ENCODE measurements at places on chromosomes 13 and 19.

DNA sequence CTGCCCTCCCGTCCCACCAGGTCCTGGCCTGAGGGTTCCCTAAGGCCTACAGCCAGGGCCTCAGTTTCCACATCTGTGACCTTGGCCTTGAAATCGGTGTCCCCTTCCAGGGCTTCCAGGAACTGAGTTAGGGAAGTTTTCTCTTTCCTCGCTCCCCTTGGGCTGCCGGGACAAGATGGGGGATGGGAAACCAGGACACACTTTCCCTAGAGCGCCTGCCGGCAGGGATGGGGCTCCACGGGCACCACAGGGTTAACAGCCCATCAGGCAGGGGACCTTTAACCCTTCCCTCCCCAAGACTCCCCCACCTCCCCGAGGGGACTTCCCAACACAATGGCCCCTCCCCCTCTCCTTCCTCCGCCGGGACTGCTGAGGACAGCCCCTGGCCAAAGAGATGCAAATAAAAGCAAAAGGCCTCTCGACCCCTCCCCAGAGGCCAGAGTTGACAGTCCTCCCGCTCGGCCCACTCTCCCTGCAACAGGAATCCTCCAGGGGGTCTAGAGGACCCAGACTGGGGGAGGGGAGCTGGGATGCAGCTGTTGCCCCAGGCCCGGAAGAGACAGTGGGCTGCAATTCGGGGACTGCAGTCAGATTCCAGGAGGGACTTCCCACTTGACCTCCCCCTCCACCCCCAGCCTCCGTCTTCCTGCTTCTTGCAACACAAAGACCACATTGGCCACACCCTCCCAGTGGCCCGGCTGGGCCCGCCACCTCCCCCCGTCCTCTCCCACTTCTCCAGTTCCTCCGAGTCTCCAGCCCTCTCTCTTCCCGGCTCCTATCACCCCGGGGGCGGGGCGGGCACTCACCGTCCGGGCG is 3.4 kb downstream of the BBC3 start:
- no peak for DNase-seq

- no peak for DNase-seq
Measured at GRCh38 chr19:34867631-34868030, 59.1 kb upstream of the ZNF30 start.

- DNase-seq, result no peak
Measured at GRCh38 chr19:4977299-4978174, 8.6 kb downstream of the KDM4B start.

DNA sequence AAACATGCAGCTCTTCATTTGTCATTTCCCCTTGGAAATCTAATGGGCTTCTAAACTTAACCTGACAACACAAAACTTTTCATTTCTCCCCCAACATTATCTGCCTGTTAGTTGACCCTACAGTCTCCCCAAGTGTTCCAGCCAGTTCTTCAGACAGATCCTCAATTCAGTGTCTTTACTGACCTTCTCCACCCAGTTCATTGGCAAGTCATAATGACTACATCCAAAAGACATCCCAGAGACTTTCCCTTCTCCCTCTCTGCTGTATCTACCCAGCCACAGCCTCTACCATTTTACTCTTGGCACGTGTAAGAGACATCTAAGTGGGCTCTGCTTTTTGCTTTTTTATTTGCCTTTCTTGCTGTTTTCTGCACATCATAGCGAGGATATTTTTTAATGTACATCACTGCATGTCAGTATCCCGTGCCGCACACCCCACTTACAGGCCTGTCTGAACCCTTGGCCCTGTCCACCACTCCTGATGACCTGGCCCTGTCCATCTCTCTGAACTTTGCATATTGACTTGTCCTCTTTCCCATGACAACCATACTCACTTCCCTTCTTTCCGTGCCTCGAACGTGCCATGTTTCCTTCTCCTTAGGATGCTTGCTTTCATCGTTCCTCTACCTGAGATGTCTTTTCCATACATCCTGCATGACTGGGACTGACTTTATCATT is 391.9 kb downstream of the IRS2 start:
- no peak for DNase-seq

DNA sequence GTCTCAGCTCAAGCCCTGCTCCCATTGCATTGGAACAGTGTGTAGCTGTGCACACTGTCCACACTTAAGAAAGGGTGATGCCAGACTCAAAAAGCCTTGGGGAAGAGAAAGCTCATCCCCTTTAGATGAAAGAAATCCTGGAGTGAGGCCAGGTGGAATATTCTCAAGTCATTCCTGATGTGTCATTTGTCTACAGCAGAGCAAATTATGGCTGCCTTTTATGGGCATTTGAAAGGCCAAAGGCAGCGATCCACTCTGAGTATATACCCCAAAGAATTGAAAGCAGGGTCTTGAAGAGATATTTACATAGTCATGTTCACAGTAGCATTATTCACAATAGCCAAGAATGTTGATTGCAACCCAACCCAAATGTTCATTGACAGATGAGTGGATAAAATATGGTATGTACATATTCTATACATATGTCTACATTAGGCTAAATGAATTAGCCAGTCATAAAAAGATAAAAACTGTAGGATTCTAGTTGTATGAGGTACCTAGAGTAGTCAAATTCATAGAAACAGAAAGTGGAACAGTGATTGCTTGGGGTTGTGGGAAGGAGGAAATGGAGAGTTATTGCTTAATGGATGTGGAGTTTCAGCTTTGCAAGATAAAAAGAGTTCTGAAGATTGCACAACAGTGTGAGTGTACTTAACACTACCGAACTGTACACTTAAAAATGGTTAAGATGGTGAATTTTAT is 214.9 kb downstream of the KCNRG start:
- DNase-seq, result no peak

GRCh38 chr19:35716801-35717664 is 770 bp upstream of the KMT2B start:
- DNase-seq, result peak; percentile 94

DNA sequence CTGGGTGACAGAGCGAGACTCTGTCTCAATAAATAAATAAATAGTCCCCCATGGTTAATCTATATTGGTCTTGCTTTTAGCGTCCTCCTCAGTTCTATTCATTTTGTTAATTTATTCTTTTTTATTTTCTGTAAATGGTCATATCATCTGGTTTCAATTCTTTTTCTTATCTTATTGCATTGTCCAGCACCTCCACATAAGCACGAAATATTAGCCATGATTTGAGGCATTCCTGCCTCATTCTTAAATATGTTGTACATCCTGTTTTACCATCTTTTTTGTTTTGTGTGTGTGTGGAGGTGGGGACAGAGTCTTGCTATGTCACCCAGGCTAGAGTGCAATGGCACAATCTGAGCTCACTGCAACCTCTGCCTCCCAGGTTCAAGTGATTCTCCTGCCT is 24.6 kb upstream of the CCDC124 start:
- no peak for DNase-seq

GRCh38 chr13:31850041-31850555 is 110.8 kb downstream of the RXFP2 start:
- no peak for DNase-seq

DNA sequence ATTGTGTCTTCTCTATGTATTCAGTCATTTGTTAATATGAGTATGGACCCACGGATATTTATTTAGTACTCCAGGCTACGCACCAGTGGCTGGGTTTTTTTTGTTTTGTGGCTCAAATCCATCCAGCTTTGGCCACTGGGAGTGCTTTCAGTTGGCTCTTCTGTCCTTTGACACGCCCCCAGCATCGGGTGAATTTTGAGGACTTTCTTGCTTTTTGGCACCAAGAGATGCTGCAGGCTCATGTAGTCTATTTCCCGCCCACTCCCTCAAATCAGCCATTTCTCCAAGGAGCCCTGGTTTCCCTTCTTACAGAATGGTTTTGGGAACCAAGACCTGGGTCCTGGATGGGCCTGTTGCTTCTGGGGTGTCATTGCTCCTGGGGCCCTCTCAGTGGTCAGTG is 55.8 kb downstream of the SMARCA4 start:
- DNase-seq, result no peak

DNA sequence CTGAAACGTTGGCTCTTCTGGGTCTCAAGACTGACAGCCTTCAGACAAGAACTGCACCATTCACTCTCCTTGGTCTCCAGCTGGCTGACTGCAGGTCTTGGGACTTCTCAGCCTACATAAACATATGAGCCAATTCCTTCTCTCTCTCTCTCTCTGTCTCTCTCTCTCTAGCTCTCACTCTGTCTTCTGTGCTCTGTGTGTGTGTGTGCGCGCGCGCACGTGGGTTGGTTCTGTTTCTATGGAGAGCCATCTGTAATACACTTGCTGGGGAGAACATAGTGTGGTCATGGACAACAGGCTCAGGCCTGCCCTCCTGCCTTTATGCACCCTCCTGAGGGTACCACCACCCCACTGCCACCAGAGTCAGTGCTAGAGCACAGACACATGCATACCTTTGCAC is 13.7 kb upstream of the SERPINE3 start:
- DNase-seq, result no peak

DNA sequence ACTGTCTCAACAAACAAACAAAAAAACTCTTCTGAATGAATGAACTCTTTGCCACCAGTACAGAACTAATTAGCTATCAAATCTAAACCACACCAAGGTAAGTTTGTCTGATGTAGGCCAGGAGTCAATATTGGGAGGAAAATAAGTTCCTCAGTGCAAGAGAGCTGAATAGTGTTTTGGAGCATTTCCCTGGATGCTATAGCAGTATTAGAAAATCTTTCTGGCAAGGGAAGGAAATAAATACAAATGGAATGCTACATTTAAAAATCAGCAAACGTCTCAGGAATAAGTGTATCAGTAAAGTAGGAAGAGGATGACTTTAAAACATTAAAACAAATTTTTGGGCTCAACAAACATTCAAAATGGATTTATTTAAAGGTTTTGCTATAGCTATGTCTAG is 81.3 kb upstream of the TMTC4 start:
- no peak for DNase-seq

DNA sequence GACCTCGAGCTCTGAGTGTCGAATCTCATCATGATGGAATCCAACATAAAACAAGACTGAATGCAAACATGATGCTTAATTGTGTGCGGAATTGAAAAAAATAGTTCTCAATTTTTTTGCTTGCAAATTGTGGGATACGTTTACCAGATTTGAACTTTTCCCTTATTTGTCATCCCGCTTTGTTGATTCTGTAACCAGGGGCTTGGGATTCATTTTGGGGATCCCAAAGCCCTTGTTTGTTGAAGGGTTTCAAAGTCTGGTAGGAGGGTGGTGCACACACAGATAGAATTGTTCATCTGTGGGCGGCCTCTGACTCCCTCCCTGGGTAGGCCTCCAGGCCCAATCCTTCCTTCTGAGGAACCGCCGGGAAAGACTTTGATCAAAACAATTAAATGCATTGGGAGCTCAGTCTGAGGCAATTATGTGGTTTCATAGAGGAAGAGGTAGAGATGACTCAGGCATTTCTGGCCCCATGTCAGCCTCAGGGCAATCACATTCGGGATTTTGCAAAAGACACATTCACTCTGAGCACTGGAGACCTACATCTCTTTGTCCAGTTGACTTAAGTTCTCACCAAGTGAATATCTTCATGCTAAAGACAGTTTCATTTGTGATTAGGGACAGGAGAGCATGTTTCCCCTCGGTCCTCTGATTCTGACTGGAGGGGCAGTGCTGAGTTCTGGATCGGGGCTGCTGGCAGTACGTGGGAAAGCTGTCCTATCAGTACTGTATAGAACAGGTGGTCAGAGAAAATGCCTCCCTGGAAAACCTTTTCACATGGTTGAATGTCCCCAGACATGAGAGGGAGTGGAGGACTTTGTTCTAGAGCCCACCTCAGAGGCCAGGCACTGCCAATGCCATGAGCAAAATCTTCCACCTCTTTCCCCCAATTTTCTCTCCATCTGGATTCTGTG is 27.8 kb upstream of the IGFL4 start:
- no peak for DNase-seq

DNA sequence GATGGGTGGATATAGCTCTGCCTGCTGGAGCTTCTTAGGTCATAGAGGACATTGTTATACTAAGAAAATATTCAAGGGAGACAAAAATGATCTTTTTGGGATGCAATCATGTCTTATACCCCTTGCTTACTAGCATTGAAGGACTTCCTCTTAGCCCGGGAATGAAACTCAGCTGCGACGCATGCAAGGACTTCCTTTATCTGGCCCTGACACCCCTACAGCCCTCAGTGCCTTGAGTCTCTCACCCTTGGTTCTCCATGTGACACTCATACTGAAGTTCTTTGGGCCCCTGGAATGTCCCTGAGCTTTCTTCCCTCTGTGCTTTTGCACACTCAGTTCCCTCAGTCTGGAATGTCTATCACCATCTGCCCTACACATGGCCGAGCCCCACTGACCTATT is 72.5 kb upstream of the MTIF3 start:
- DNase-seq, result no peak

DNA sequence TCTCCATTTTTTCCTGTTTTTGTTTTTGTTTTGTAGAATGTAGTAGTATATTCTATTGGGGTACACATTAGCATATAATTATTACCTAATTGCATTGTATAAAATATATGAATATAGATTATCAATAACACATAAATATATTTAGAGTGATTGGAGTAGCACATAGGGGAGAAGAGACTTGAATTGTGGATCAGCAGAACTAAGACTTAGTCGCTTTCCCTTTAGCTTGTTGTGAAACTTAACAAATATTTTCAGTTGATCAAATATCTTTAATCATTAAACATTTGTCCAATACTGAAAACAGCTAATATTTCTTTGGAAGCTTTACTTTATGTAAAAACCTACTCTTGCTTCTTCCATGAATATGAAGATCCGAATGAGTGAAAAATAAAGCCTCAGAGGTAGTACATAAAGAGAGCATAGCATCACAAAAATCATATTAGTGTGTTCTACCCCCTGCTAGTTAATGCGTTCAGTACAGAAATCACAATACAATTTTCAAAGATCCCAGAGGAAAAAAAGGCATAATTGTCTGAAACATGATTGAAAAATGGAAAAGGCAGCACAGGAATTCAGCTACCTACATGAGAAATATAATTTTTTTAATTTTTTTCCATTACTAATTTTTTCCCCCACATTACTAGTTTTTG is 1348.0 kb upstream of the PRR20A start:
- no peak for DNase-seq

Data from stimulated activated CD8-positive, alpha-beta memory T cell treated with anti-CD3 and anti-CD28 coated beads, Interleukin-2, amount 100 ng/mL, for 1 hour (primary cell).